Effector memory CD4-positive, alpha-beta T cell (primary cell): ENCODE measurements at places on chromosomes 3 and 15.

GRCh38 chr3:129573493-129573892, 30.5 kb downstream of the H1-8 start:
- DNase-seq = no peak

DNA sequence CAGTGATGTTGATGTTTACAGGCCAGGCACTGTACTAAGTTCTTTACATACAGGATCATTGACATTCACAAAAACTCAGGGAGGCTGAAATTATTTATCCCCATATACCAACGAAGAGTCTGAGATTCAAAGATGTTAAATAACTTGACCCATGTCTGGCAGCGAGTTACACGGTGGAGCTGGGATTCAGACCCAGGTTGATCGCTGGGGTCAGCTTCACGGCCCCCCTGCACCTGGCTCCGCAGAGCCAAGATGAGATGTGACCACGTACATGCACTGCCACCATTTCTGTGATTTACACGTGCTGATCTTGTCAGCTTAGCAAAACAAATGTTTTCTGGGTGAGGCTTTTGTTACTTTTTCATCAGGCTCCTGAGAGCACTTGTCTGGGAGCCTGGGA, 109.8 kb downstream of the EEFSEC start:
- no peak for DNase-seq

- no peak for DNase-seq
Observed at GRCh38 chr3:149472030-149472797, 2.3 kb upstream of the TM4SF4 start.

DNA sequence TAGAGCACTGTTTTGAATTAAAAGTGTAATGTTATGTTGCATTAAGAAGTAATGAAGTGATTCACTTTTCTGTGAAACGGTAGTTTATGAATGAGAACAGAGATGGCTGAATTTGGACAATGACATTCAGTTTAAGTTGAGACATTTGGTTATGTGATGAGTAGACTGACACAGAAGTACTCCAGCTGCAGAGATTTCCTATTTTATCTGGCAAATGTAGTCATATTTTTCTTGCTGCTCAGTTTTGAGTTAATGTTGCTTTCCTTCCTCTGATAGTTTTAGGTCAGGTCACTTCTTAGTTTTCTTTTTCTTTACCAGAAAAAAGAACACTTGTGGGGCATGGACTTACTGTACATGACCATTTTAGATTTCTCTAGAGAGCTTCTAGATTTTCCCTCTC, 51.2 kb downstream of the ASB7 start:
- no peak for DNase-seq

- no peak for DNase-seq
Observed at GRCh38 chr3:125033135-125033534, 22.7 kb downstream of the HEG1 start.

DNA sequence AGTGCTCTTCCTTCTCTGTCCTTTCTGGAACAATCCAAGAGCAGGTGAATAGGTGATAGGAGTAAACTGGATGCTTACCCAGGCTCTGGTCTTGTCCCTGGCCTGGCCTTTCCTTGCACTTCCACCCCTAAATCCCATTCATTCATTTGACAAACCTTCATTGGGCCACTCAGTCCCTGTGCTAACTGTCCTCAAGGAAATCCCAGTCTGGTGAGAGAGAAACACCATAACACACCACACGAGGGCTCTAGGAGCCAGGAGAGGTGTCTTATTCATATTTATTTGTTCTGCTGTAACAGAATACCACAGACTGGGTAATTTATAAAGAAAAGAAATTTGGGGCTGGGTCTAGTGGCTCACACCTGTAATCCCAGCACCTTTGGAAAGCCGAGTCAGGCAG, 22.8 kb downstream of the EFCC1 start:
- DNase-seq = no peak

- DNase-seq = no peak
Observed at GRCh38 chr3:12490547-12490946, 6.3 kb downstream of the TSEN2 start.

DNA sequence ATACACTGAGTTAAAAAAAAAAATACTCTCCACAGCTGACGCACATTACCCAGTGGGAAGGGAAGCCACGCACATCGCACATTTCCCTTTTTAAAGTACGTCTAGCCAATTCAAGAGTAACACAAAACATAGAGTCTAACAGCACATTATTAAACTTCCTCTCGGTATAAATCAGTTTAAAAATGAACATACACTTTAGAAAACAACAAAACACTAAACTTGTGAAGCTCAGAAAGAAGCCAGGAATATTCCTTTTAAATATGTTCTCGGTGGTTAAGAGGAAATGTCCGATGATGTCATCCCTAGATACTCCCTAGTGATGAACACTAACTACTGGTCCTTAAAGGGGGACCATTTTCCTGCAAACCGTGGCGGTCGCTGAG, 721 bp downstream of the MYEF2 start:
- DNase-seq = no peak

DNA sequence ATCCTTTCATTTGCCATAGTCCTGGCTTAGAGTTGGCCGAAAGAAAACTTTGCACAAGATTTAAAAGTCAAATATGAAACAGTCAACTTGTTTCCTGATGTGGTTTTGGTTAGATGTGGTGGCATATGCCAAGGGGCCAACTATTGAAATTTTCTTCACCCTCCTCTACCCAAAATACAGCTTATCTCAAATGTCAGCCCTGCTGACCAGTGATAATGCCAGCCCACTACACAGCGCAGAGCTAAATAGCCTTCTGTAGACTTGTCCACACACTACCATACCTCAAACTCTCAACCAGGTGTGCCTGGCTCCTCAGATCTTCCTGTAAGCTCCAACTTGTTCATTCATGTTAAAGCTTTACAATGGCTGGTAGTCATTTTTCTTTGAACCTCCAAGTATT, 368.5 kb upstream of the STAC start:
- no peak for DNase-seq

DNA sequence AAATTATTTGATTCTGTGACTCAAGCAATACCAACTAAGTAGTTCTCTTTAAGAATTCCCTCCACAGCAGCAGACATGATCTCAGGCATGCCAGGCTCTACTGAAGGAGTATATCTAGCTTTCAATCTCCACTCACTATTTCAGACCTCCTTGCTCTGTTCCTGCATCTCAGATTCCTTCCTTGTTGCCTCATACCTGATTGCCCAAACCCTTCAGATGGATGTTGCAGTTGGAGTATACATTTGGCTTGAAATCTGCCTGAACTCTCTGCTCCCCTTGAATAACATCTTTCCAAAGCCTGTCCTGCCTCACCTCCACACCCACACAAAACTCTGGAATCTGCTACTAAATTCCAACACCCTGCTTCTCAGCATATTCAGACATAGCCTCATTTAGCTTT, 19.8 kb upstream of the TM4SF4 start:
- DNase-seq = no peak

- no peak for DNase-seq
Observed at GRCh38 chr15:76286271-76286879, 24.9 kb downstream of the ETFA start.

GRCh38 chr3:8873740-8874139, 89.5 kb downstream of the RAD18 start:
- no peak for DNase-seq

DNA sequence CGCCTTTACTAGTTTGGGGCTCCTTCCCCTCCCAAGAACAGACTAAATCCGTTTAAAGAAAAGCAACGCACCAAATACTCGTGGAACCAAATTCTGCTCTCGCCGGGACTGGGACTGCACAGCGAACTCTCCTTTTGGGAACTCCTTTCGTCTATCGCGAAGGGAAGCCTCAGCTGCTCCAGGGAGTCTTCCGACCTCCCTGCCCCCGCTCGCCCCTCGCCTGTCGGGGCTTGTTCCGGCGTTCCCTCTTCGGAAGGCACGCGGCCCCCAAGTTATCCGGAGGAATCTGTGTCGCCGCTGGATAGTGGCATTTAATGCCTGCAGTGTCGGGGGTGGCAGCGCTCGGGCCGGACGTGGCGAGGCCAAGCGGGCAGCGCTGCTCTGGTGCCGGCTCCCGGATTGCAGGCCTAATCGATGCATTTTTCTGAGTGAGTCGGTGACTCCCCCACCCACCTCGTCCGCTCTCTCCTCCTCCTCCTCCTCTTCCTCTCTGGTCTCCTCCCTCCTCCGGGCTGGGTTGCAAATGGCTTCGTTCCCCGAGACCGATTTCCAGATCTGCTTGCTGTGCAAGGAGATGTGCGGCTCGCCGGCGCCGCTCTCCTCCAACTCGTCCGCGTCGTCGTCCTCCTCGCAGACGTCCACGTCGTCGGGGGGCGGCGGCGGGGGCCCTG, at the start of gene TRIM71:
TRIM71 (plus strand) TSS at position 440 of the 671 bp plus-strand sequence; CDS start at position 524, 84 bp downstream.
- DNase-seq = no peak

GRCh38 chr3:191321019-191321767, 8.0 kb upstream of the CCDC50 start:
- DNase-seq = no peak
